ENCODE measurements at places on chromosomes 16 and 17. TPM values are rescaled to one million over a fixed set of nuclear protein-coding genes. Genes with fewer than 3 reads are reported as not detected.

PROCA1 gene
- 0.25 TPM for total RNA-seq

KLHL36 gene
- total RNA-seq, result 53.6 TPM

CACNG5 gene
- total RNA-seq, result not detected

MT1X gene
- total RNA-seq, result 213 TPM

IL21R gene
- 0.42 TPM for total RNA-seq

DPEP2 gene
- 1.9 TPM for total RNA-seq

TBC1D3C gene
- total RNA-seq, result not detected

SLFN14 gene
- total RNA-seq, result under 0.01 TPM

ZSCAN10 gene
- not detected for total RNA-seq

ALOX12B gene
- not detected for total RNA-seq

TBC1D3H gene
- total RNA-seq, result not detected

CIITA gene
- total RNA-seq, result 2.8 TPM

FOXL1 gene
- total RNA-seq, result 0.05 TPM
